ENCODE measurements at places on chromosomes 11 and 22.

GRCh38 chr11:422249-422656 is 7.5 kb upstream of the SIGIRR start:
- no peak for DNase-seq

DNA sequence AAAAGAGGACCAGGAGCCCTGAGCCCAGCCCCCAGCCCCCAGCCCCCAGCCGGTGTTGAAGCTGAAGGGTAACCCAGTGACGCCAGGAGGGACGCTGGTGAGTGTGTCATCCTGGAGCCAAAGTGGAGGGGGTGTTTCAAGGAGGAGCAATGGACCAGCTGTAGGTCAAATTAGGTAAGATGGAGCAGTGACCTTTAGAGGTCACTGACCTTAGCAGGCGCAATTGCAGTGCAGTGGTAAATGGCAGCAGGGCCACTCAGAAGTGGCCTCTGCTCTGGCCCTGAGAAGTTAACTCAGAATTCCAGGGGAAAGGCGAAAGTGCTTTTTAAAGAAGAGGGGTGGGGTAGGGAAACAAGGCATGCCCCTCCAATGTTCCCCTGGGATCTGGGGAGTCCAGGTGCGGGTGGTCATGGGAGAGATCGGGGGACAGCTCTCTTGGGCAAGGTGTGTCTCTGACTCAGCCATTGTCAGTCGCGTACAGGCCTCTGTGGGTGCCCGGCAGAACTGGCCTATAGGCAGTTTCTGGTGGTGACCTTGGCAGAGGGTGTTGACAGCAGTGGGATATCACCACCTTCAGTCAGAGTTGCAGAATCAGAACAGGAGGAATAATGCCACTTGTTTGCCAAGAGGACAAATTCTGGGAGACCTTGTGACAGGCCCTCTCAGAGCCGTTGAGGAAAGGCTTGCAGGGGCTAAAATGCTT is 50.3 kb upstream of the TIMP3 start:
- DNase-seq: no peak

GRCh38 chr11:108512708-108513107 is 14.5 kb upstream of the POGLUT3 start:
- no peak for DNase-seq

GRCh38 chr11:21807350-21807749 is 385.5 kb upstream of the ANO5 start:
- DNase-seq: no peak

DNA sequence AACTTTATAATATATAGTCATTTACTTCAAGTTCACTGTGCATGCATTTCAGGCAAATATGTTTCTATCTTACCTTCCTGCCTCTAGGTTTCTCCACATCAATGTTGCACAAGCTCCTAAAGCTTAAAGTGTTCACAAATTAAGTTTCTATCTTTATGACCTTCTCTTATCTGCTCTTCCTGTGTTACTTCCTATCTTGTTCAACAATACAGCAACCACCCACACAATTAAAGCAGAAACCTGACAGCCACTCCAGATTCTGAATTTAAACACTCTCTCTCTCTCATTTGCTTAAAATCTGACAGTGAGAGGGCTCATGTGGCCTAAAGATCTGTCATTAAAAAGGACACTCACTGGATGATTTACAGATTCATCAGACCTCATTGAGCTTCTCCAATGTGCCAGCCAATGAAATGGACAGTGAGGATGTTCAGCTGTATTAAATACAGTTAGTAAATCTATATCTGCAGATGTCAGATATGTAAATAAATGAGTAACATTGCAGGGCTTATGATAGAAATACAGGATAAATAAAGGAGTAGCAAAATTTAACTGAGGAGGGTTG is 10.9 kb downstream of the PDGFD start:
- DNase-seq: no peak

All from CD4-positive, alpha-beta T cell treated with Interleukin-1 beta for 1 hour (primary cell).